Activated CD8-positive, alpha-beta memory T cell treated with anti-CD3 and anti-CD28 coated beads for 4 hours (primary cell): ENCODE measurements at places on chromosomes 7 and 10.

GRCh38 chr10:110069502-110069982 is 61.8 kb downstream of the ADD3 start:
- DNase-seq, result no peak

GRCh38 chr10:28769091-28769604 is 91.8 kb downstream of the BAMBI start:
- DNase-seq, result no peak

- no peak for DNase-seq
These were observed 20.4 kb upstream of the HIPK2 start for GRCh38 chr7:139798221-139798620.

DNA sequence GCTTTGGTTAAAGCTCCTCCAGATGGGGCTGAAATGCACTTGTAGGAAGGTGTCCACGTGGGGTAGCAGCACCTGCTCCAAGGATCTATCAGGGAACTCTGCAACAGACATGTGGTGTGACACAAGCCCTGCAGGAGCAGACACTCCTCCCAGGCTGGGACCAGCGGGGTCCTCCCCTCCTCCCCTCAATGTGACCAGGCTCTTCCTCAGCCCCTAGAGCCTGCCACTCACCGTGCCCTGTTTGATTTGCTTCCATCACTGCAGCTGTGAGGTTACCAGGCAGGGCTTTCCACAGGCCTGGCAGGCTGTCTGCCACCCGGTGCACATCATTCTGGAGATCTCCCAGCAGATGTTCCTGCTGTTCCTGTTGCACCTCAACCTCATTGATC is 13.4 kb downstream of the MMRN2 start:
- no peak for DNase-seq

GRCh38 chr7:132872034-132872433 is 209.9 kb downstream of the CHCHD3 start:
- DNase-seq, result no peak

DNA sequence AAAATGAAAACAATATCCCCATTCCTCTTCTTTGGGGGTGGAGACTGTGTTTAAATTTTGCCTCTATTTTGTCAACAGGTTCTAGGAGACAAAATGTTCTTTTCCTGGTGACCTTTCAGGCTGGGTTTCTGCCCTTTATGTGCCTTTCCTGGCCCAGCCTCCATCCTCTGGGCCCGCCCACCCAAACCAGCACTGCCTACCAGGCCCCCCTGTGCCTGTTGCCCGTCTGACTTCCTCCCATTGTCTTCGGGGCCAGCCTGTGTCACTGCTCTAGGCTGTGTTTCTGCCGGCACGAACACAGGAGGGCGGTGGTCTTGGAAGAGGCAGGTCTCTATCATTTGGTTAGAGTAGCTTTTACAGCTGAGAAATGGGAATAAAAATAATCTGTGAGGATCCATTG is 13.9 kb downstream of the TSPAN14 start:
- no peak for DNase-seq
